ENCODE measurements at places on chromosomes 4 and X.

DNA sequence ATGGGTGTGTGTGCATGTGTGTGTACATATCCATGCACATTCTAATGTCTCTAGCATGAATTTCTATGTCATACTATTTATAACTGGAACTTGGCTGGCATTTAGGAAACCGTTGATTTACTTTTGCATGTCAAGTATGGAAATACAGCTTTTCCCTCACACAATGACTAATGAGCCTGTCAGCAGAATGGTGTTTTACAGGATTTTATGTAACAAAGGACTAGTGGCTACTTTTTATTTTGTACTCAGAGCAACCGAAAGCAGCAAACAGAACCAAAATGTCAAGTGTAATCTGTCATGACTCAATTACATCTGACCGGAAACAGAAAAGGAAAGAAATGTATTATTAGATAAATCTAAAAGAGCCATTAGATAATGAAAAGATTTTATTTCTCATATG lies 1911.5 kb upstream of the AGA start:
- no peak for DNase-seq

- no peak for DNase-seq
Observed at GRCh38 chr4:163681208-163681821, 186.8 kb downstream of the TMA16 start.

GRCh38 chr4:523601-524000 lies 24.6 kb downstream of the PIGG start:
- DNase-seq = no peak

DNA sequence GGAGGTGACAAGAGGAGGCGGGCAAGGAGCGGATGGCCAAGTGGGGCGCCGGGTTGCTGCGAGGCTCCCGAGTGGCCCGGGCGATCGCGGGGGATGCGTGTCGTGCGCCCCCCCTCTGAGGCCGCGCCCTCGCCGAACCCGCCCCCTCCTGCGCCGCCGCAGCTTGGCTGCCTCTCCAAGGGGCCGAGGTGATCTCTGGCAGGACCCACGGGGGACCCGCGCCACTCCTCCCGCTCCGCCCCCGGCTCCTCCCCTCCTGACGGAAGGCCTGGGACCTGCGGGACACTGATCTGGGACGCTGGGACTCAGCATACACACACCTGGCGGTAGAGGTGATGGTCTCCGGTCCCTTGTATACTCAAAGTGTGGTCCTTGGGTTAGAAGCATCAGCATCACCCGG lies 21.9 kb upstream of the FAM47C start:
- no peak for DNase-seq

DNA sequence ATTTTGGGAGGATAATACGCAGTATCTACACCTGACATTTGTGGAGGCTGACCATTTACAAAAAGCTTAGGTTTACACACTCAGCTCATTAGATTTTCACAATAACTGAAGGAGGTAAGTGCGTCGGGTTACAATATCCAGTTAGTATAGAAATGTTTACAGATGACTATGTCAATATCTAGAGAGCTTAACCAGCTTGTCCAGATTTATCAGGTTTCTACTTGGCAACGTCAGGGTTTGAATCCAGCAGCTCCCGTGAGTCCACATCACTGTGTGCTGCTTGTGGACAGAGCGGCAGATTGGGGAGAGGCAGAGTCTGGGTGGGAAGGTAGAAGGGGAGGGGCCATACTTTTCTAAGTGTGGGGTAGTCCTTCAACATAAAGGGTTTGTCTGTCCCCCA lies 28.3 kb downstream of the ARHGAP10 start:
- DNase-seq = no peak

GRCh38 chrX:143768976-143769375 lies 48.4 kb upstream of the SPANXN2 start:
- no peak for DNase-seq

DNA sequence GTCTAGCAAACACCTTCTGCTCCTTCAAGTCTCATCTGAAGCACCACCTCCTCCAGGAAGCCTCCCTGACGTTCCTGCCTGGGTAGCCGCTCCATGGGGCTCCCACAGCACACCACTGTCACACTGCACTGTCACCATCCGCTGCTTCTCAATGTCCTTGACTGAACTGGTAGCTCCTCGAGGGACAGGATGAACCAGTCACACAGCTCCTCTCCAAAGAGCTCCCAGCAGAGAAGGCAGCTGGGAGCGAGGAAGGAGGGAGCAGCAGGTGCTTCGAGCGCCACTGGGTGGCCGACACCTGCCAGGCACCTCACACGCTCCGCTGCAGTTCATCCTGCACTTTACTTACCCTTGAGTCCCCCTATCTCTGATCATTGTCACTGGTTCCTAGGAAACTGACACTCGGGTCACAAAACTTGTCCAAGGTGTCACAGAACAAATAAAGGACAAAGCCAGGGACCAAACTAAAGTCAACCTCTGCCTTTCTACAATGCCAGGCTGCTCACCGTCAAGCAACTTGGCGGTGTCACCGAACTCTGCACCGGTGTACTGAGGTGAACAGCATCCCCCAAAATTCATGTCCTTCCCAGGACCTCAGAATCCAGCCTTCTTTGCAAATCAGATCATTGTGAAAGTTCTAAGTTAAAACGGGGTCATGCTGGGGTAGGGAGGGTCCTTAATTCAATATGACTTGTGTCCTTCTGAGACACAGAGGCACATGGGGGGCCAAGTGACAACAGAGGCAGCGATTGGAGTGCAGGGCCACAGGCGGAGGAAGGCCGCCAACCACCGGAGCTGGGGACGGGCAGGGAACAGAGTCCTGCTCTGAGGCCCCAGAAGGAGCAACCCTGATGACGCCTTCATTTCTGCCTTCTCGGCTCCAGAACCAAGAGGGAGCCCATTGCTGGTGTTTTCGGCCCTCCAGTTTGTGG lies 5.5 kb upstream of the S100P start:
- no peak for DNase-seq

DNA sequence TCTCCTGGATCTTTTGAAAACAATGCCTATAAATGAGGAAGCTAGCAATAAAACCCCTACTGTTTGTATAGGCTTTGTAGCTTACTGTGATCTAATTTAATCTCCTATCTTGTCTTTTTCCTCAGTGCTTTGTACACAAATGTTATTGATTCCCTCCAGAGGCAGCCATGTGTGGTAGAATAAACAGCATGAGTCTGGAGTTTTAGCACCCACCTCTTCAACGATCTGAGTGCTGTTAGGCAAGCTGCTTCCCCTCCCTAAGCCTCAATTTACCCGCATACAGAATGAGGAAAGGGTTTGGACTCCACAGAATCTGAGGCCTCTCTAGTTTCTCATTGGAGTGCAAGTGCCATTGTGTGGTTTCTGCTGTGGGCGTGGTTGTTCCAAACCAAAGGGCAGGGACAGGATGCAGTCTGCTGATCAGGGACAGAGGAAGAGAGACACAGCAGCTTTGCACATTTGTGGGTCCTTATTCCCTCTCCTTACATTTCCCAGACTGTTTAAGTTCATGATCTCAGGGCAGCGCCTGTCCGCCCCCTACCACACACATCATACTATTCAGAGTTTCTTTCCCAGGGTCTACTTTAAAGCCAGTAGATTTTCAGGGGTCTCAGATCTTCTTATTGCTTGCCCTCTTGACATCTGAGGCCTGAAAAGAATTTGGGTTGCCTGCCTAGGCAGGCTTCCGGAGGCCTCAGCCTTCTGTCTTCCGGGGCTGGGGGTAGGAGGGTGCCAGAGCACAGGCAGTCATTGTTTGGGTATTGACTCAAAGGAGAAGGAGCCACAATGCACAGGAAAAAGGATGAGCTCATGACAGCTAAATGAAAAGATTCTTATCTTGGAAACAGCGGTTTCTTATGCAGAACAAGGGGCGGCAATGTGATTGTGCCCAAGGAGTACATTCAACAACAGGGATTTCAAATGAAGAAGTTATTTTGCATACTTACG lies 114.9 kb upstream of the TEX13D start:
- no peak for DNase-seq

- DNase-seq = peak; percentile 68
Observed at GRCh38 chr4:95761426-95761825, 78.5 kb upstream of the PDHA2 start.

GRCh38 chr4:45985038-45985437 lies 138.8 kb downstream of the GABRG1 start:
- DNase-seq = no peak

GRCh38 chr4:87356832-87357526 lies 34.0 kb downstream of the HSD17B11 start:
- DNase-seq = peak; percentile 64

DNA sequence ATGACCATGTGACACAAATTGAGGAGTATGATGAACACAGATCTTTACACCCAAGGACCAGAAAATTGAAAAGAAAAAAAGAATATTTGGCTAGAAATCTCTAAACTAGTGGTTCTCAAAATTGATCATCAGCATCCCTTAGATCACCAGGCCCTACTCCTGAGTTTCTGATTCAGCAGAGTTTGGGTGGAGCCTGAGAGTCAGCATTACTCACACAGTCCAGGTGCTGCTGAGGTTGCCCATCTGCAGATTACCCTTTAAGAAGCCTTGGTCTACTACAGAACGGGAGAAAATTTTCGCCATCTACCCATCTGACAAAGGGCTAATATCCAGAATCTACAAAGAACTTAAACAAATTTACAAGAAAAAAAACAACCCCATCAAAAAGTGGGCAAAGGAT lies 182.8 kb downstream of the MOSPD2 start:
- DNase-seq = no peak

DNA sequence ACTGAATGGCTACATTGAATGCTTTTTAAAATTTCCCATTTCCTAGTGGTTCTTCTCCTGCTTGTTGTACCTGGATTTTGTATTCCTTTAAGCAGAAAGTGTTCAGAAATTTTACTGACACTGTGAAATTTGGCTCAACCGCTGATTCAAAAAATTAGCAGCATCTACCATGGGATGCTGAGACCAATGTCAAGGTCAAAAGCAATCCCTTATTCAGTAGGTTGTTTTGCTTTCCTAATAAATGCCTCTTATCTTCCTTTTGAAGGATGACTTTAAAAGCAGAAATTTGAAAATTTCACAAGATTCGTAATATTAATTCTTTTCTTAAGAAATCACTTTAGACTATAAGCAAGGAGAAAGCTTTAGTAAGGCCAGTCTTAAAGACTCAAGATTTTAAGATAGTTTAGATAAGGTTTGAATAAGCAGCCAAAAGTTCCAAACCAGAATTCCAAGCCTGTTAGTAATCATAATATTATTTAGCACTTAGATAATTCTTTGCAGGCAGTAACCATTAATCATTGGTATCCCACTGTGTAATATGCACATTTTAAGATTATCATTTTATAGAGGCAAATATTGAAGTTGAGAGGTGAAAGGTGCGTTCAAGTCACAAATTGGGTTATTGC lies 508.8 kb downstream of the ANKRD50 start:
- DNase-seq = no peak

DNA sequence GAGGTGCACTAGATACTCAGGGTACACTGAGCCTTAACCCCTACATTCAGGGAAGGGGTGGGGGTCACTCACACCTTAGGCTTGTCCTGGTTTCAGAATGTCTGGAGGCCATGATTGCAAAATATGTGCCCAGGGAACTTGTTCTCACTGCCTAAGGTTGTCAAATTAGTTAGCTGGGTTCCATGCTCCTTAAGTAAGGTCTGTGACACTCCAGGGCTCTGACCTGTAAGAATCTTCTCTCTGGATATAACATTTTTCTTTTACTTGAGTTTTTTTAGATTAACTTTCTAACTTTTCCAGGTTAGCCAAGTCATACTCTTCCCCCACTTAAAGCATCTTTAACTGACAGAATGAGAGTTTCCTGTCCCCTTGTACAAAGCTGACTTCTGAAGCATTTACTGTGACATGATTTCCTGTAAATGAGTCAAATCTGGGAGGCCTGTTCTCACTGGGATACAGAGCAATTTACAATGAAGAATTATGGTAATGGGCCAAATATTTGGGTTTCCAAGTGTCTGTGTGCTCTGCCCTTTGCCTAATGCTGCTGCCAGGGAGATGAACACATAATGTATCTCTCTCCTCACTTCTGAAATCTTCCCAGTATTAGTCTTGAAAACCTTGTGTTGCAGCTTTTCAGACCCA lies 101.7 kb downstream of the GATB start:
- DNase-seq = no peak

GRCh38 chrX:47843363-47843762 lies 6.7 kb downstream of the ZNF81 start:
- DNase-seq = no peak

GRCh38 chr4:39259571-39260330 lies 77.4 kb downstream of the WDR19 start:
- no peak for DNase-seq

DNA sequence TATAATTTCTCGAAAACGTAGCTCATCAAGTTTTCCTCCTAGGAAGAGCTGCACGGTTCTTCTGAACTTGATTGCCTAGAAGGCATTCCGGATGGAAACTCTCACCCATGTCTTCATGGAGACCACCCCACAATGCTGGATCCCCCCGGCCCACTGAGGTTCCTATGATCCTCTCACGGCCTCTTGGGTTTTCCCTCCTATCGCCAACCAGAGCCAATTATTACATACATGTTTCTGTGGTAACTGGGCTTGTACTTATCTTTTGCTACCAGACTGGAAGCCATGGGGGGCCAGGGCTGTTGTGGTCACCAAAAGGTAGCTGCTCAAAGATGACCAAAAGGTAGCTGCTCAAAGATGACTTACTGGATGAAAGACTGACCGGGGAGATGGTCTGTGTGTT lies 131.5 kb downstream of the AFAP1 start:
- no peak for DNase-seq

GRCh38 chr4:54647070-54647469 lies 10.7 kb upstream of the KIT start:
- no peak for DNase-seq

DNA sequence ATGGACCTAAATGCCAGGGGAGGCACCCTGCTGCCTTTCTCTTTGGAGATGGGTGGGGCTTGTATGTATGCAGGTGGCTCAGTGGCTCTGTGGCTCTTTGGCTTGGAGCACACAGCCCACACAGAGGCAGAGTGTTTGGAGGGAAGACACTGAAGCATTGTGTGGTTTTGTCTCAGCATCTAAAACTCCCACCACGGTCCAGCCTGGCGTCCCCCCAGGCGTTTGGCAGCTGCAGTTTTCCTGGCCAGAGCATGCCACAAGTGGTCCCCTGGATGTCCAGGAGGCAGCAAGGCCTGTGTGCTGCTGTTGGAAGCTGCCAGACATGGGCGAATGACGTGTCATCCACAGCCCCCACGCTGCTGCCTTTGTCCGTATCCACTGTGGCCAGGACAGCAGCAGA lies 32.2 kb upstream of the PSAPL1 start:
- no peak for DNase-seq

- DNase-seq = no peak
Observed at GRCh38 chrX:84168574-84168973, 19.4 kb downstream of the RPS6KA6 start.

All from epithelial cell of prostate (primary cell).